ENCODE measurements at places on chromosomes 2 and 18.

DNA sequence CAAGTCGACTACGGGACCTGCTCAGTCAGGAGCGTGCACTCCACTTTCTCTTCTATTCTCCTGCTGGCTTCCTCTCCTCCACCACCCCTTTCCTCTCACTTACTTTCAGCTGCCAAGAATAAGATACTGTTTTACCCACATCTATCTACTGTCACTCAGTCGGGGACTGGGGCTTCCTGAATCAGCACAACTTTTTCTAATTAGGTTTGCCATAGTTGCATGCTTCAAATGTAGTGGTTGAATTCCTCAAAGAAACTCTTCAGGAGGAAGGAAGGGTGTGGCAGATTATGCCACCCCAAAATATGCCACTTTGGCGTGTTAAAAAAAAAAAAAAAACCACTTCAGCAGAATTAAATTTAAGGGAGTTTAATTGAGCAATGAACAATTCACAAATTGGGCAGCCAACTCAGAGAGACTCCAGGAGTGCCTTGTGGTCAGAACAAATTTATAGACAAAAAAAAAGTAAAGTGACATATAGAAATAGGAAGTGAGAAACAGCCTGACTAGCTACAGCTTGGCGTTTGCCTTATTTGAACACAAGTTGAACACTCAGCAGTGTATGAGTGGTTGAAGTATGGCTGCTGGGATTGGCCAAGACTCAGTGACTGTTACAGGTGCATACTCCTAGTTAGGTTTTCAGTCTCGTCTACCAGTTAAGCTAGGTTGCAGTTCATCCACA lies 32.5 kb upstream of the RMDN2 start:
- H3K4me3 ChIP-seq = no peak overlapping the region
- H3K4me1 ChIP-seq = peaks cover 12% of the 10 kb centered on the region
- H3K36me3 ChIP-seq = no peaks in the 10 kb centered on the region
- no peak overlapping the region for H3K27ac ChIP-seq

- DNase-seq = no peak
- H3K36me3 ChIP-seq = no peaks in the 10 kb centered on the region
- H3K27me3 ChIP-seq = no peaks in the 10 kb centered on the region
- H3K4me3 ChIP-seq = no peak overlapping the region
- no peak overlapping the region for H3K27ac ChIP-seq
- peaks cover 2% of the 10 kb centered on the region for H3K4me1 ChIP-seq
Observed at GRCh38 chr2:205198140-205198525, 484.2 kb upstream of the NRP2 start.

- H3K4me3 ChIP-seq = no peak overlapping the region
- no peak for DNase-seq
- H3K27me3 ChIP-seq = no peaks in the 10 kb centered on the region
- no peaks in the 10 kb centered on the region for H3K4me1 ChIP-seq
Observed at GRCh38 chr2:180583441-180584140, 396.8 kb upstream of the UBE2E3 start.

GRCh38 chr2:152093464-152093863 lies 5.4 kb downstream of the CACNB4 start:
- peaks cover 54% of the 10 kb centered on the region for H3K4me1 ChIP-seq
- no peak for DNase-seq
- H3K27ac ChIP-seq = no peak overlapping the region
- no peak overlapping the region for H3K4me3 ChIP-seq
- H3K36me3 ChIP-seq = no peaks in the 10 kb centered on the region

GRCh38 chr18:13556502-13556901 lies 169.9 kb downstream of the FAM210A start:
- no peaks in the 10 kb centered on the region for H3K27me3 ChIP-seq
- H3K4me1 ChIP-seq = peaks cover 37% of the 10 kb centered on the region
- H3K27ac ChIP-seq = no peak overlapping the region
- no peak for DNase-seq
- no peak overlapping the region for H3K4me3 ChIP-seq
